ENCODE measurements at places on chromosomes 6 and 20. TPM values are rescaled to one million over a fixed set of nuclear protein-coding genes. Genes with fewer than 3 reads are reported as not detected.

- no peaks in the 10 kb centered on the region for H3K27me3 ChIP-seq
- no peak overlapping the region for H3K27ac ChIP-seq
- no peaks in the 10 kb centered on the region for H3K36me3 ChIP-seq
- H3K4me3 ChIP-seq, result no peak overlapping the region
- no peaks in the 10 kb centered on the region for H3K4me1 ChIP-seq
Observed at GRCh38 chr6:22980446-22980845, 411.1 kb downstream of the HDGFL1 start.

DNA sequence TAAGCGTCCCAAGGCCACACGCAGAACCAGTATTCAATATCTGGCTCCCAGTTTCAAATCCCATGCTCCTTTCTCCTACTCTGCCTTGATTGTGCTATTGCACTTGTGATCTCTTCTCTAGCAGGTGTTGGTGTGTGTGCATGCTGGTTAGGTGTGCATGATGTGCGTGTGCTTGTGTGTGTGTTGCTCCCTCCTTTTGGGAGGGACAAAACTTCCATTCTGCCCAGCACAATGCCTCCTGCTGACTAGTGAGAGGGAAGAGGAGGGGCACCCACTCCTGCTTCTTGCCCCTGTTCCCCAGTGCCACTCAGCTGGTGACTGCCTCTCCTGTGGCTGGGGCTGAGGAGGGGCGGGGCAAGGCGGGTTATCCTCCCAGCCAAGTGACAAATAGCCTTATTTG, 19.7 kb downstream of the CD40 start:
- no peaks in the 10 kb centered on the region for H3K27me3 ChIP-seq
- DNase-seq, result no peak
- H3K36me3 ChIP-seq, result no peaks in the 10 kb centered on the region
- no peak overlapping the region for H3K4me3 ChIP-seq

DNA sequence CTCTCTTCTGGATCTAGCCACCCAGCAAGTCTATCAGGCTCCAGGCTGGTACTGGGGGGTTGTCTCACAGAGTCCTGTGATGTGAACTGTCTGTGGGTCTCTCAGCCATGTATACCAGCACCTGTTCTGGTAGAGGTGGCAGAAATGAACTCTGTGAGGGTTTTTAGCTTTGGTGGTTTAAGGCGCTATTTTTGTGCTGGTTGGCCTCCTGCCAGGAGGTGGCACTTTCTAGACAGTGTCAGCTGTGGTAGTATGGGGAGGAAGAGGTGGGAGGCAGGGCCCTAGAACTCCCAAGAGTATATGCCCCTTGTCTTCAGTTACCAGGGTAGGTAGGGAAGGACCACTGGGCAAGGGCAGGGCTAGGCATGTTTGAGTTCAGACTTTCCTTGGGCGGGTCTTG, 75.8 kb downstream of the SNAP91 start:
- no peaks in the 10 kb centered on the region for H3K36me3 ChIP-seq
- H3K4me1 ChIP-seq, result no peaks in the 10 kb centered on the region
- no peak overlapping the region for H3K27ac ChIP-seq

DNA sequence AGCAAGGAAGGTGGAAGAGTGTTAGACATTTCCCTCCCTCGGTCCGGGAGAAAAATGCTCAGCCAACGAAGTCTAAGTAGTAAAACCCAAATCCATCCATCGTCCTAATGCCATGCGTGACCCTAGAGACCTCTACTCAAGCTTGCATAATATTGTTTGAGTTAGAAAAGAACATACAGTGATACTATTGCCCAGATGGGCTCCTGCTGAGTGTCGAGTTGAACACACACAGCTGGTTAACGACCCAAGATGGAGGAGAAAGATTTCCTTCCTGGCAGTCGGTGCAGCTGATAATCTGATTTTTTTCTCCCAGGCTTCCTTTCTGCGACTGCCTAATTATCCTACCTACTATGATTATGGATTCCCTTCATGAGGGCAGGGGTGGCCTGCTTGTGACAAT, 164.4 kb upstream of the KCNG1 start:
- DNase-seq, result no peak
- H3K27ac ChIP-seq, result no peak overlapping the region
- no peaks in the 10 kb centered on the region for H3K36me3 ChIP-seq
- H3K4me1 ChIP-seq, result no peaks in the 10 kb centered on the region
- H3K4me3 ChIP-seq, result no peak overlapping the region
- H3K27me3 ChIP-seq, result peaks cover 30% of the 10 kb centered on the region

- no peaks in the 10 kb centered on the region for H3K36me3 ChIP-seq
- no peaks in the 10 kb centered on the region for H3K4me1 ChIP-seq
- no peak overlapping the region for H3K4me3 ChIP-seq
Observed at GRCh38 chr6:127190552-127190951, 72.1 kb downstream of the RSPO3 start.

GRCh38 chr6:129475477-129476247, 234.3 kb downstream of the ARHGAP18 start:
- no peaks in the 10 kb centered on the region for H3K27me3 ChIP-seq
- no peak for DNase-seq
- H3K36me3 ChIP-seq, result peaks cover 29% of the 10 kb centered on the region
- H3K4me1 ChIP-seq, result peaks cover 6% of the 10 kb centered on the region
- H3K27ac ChIP-seq, result no peak overlapping the region

DNA sequence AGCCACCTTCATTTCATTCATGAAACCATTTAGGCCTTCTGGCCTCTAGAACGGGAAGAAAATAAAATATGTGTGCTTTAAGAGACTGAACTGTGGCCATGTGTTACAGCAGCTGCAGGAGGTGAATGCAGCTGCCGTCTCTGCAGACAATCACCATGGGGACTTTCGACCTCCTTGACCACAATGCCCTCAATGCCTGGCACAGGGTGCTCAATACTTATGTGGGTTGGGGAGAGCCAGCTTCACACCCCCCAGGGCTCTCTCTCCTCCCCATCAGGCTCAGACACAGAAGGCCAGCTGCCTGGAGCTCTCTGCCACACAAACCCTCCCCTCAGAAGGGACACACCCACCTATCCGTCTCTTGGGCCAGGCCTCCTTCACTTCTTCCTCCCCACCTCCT, 43.5 kb downstream of the ANKRD60 start:
- H3K4me1 ChIP-seq, result peaks cover under 1% of the 10 kb centered on the region
- H3K27me3 ChIP-seq, result peaks cover 22% of the 10 kb centered on the region
- DNase-seq, result no peak
- H3K27ac ChIP-seq, result no peak overlapping the region
- H3K4me3 ChIP-seq, result no peak overlapping the region
- no peaks in the 10 kb centered on the region for H3K36me3 ChIP-seq

DNA sequence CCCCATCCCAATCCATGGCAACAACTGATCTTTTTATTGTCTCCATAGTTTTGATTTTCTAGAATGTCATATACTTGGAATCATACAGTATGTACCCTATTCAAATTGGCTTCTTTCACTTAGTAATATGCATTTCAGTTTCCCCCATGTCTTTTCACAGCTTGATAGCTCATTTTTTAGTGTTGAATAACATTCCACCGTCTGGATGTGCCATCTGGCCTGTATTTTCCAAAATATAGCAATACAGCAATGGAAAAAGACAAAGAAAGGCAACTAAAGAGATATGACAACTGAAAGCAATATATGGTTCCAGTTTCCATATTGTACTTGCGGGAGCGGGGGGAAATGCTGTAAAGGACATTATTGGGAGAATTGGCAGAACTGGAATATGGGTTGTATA, 166.4 kb upstream of the NT5E start:
- no peak overlapping the region for H3K27ac ChIP-seq
- DNase-seq, result no peak
- H3K36me3 ChIP-seq, result no peaks in the 10 kb centered on the region
- H3K27me3 ChIP-seq, result no peaks in the 10 kb centered on the region

DNA sequence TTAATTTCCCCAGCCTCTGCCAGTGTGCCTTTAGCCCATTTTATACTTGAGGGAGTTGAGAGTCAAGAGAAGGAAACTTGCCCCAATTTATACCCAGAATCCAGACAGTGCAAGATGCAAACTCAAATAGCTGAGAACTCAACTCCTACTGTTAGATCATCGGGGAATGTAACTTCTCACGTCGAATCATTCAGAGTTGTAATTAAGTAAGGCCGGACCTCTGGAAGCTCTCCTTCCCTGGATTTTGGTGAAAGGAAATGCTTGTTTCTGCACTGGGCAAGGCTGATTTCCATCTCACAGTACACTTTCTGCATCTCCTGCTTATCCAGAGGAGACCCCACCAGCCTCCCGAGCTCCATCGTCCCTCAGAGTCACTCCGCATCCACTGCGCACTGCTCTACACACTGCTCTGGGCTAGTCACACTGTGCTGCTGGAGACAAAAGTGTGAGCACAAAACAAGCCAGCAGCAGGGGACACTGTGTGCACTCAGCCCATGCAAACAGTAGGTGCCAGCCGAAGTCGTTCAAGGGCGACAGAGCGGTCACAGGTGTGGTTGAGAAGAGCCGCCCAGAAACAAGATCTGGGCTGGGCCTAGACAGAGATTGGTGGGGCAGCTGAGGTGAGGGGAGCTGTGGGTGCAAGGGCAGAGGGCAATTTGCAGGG, 150.4 kb upstream of the QKI start:
- no peak overlapping the region for H3K4me3 ChIP-seq
- H3K36me3 ChIP-seq, result no peaks in the 10 kb centered on the region
- H3K27me3 ChIP-seq, result no peaks in the 10 kb centered on the region
- peaks cover 21% of the 10 kb centered on the region for H3K4me1 ChIP-seq

GRCh38 chr6:13362412-13362811, 34.1 kb upstream of the TBC1D7 start:
- H3K27me3 ChIP-seq, result no peaks in the 10 kb centered on the region
- H3K36me3 ChIP-seq, result peaks cover 7% of the 10 kb centered on the region
- H3K4me3 ChIP-seq, result no peak overlapping the region
- no peak for DNase-seq
- peaks cover 47% of the 10 kb centered on the region for H3K4me1 ChIP-seq

DNA sequence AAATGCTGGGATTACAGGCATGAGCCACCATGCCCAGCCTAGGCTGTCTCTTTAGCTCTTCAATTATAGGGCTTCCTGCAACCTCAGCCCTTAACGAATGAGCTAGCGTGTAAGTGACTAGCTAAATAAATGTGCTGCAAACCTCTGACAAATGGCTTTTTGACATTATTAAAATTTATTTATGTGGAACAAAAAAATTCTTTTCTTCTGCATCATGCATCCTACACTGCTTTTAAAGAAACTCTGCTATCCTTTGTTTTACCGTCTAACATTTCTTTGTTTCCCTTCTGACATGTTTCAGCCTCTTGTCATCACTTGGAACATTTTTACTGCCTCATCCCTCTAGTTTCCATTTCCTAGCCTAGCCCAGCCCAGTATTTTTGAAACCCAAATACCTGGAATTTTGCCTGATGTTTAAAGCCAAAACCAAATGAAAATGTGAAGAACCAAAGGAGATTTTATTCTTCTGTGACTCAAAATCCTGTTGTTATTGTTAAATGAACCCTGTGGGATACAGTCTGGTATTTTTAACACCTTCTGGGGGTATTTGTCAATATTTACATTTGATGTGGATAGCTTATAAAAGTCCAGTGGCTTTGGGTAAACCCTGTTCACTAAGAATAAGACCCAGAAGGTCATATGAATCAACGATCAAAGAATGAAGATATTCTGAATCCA, 9.5 kb downstream of the NT5E start:
- no peak for DNase-seq
- no peaks in the 10 kb centered on the region for H3K36me3 ChIP-seq
- H3K4me3 ChIP-seq, result no peak overlapping the region
- H3K27me3 ChIP-seq, result no peaks in the 10 kb centered on the region

MUCL3 gene
- not detected for total RNA-seq

MUC22 gene
- total RNA-seq, result 0.23 TPM

CAP2 gene
- 134 TPM for total RNA-seq

UST gene
- total RNA-seq, result 2.1 TPM

ROMO1 gene
- 181 TPM for total RNA-seq
